ENCODE measurements at places on chromosomes 12 and 14. TPM values are rescaled to one million over a fixed set of nuclear protein-coding genes. Genes with fewer than 3 reads are reported as not detected.

Gene FAIM2
- not detected for total RNA-seq

Gene OR4K1
- total RNA-seq = not detected

DNA sequence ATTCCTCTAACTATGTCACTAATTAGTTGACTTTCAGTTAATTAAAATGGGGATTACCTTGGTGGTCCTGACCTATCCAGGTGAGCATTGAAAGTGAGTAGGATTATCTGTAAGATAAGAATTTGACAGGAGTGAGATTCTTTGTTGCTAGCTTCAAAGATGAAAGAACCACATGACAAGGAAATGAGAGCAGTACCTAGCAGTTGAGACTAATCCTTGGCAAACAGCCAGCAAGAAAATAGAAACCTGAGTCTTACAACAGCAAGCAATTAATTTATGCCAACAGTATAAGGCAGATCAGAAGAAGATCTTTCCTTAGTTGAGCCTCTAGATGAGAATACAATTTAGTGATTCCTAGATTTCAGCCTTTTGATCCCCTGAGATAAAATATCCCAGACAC, 1058.4 kb downstream of the LRFN5 start:
- DNase-seq = no peak

DNA sequence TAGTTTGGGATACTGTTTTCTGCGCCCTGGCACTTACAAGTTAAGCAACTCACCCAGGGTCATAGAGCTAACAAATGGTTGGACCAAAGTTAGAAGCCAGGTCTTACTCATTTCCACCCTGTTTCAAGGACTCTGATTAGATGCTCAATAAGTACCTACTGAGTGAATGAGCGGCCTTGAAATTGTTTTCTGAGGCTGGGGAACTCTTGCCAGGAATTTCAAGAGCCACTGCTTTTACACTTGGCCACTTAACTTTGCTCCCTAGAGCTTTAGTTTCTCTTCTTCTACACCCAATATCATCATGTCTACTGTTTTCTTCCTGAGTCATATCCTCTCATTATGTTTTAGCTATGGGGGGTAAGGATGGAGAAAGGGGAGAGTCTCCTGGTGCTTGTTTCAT, 431.6 kb downstream of the ZFP36L1 start:
- DNase-seq = no peak

Gene HOXC6
- total RNA-seq = 4.7 TPM

Gene OAS3
- total RNA-seq = 17.6 TPM

GRCh38 chr12:92478692-92479091, 224.1 kb upstream of the PLEKHG7 start:
- DNase-seq = no peak

Gene SRSF9
- total RNA-seq = 81.6 TPM

Gene PTCSC3
- total RNA-seq = not detected

DNA sequence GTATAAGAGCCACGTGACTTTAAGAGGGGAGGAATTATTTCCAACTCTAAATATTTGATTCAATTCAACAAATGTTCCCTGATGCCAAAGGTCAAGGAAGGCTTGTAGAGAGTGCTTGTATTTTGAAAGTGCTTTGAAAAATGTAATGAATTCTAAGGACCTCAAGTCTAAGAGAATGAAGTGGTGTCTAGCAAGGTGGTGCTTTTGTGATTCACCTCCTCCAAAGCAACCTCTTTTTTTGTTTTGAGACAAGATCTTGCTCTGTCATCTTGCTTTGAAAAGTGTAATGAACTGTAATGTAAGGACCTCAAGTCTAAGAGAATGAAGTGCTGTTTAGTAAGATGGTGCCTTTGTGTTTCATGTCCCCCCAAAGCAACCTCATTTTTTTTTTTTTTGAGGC, 13.7 kb downstream of the AK7 start:
- DNase-seq = no peak

DNA sequence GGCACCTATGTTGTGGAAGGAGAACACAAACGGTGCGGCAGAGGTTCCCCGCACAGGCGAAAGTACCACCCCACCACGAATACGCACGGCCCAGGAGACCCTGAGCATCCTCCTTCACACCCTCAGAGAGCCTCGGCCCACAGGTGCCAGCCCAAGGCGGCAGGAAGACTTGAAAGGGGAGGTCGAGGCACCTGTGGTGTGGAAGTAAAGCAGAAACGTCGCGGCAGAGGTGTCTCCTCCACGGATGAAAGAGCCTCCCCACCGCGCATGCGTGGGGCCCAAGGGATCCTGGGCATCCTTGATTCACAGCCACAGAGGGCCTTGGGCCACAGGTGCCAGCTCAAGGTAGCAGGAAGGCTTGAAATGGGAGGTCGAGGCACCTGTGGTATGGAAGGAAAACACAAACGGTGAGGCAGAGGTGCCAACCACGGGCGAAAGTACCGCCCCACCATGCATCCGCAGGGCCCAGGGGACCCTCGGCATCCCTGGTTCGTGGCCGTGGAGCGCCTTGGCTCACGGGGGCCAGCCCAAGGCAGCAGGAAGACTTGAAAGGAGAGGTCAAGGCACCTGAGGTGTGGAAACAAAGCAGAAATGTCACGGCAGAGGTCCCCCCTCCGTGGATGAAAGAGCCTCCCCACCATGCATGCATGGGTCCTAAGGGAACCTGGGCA, 380.1 kb downstream of the ALG10 start:
- peak; percentile 49 for DNase-seq

- DNase-seq = no peak
Measured at GRCh38 chr14:58813745-58814144, 176.0 kb downstream of the DACT1 start.

Measured in lower leg skin (tissue), 4 donors.